CD4-positive, alpha-beta T cell treated with Interferon alpha-2 for 1 hour (primary cell): ENCODE measurements at places on chromosomes 12 and 14.

- DNase-seq: no peak
Observed at GRCh38 chr12:47833591-47834012, 13.9 kb upstream of the HDAC7 start.

DNA sequence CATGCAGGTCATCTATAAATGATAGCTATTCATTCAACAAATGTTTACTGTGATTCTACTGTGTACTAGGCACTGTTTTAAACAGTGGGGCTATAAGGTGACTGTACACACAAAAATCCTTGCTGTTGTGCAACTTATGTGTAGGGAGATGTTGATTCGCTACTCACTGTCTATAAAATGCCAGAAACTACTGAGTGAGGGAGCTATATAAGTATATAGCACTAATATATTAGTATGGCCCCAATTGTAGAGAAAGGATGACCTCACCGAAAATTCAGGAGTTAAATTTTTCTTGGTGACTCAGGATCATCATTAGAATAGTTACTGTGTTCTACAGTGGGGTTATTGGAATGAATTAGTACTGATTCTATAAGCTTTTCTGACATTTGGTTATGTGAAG, 117.4 kb downstream of the TGFB3 start:
- DNase-seq: no peak

DNA sequence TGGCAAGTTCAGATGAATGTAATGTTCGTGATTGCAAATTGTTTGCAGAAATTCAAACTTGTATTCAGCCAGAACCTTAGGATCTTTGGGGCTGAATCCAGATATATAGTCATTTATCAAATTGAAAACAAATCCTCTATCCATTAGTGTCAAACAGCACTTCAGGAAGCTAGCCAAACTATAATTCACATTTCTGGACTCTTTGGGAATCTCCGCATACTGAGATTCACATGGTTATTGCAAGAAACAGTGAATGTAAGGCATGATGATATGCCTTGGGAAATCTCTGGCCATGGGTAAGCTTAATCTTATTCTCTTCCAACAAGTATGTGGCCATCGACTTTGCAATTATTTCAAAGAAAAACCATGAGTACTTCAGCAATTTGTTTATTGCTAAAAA, 98.5 kb downstream of the KLHL28 start:
- no peak for DNase-seq

- DNase-seq: no peak
Observed at GRCh38 chr12:97630875-97631274, 168.3 kb downstream of the RMST start.

DNA sequence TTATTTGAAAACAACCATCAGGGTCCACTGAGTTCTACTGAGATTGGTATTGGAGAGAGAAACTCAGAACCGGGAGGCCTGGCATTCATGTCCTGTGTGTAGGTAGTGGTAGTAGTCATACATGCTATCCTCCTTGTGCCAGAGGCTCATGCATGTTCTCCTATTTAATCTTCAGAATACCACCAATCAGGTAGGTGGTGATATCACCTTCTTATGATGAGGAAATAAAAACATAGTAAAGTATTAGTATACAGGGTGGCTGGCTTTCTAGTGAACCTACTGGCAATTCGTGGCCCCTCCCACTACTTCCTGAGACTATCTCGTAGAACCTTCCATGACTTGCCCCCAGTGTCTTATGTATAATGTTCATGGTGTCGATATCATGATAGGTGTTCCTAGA, 40.5 kb upstream of the EID3 start:
- DNase-seq: no peak

- no peak for DNase-seq
Observed at GRCh38 chr14:76917745-76918255, 91.6 kb downstream of the LRRC74A start.

DNA sequence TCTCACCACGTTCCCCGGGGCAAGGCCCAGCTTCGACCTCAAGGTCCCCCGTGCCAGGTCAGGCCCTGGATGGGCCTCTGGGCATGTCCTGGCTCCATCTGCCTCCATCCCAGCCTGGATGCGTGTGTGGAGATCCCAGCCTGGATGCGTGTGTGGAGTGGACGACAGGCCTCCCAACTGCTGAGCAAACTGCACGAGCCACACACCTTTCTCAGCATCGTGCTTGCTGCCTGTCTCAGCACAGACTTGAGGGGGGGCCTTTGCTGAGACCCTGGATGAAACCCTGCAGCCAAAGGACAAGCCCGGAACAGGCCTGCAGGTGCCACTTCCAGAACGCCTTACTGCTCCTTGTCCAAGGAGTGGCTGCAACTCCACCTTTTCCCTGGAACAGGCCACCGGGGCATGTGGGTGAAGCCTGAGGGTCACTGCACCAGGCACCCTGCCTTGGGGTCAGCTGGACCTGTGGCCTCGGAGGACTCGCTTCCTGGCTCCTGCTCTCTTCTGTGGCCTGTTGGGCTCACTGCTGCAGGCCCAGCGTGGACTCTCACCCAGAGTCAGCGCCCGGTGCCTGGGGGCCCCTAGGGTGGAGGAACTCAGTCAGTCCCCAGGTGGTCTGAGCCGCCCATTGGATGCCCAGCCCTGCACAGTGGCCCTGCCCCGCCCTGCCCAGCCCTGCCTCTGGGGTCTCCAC, 176.0 kb downstream of the KIF26A start:
- DNase-seq: no peak

- no peak for DNase-seq
Observed at GRCh38 chr12:77131977-77132490, 66.7 kb upstream of the E2F7 start.

- DNase-seq: no peak
Observed at GRCh38 chr12:104309446-104309993, 6.0 kb downstream of the EID3 start.

DNA sequence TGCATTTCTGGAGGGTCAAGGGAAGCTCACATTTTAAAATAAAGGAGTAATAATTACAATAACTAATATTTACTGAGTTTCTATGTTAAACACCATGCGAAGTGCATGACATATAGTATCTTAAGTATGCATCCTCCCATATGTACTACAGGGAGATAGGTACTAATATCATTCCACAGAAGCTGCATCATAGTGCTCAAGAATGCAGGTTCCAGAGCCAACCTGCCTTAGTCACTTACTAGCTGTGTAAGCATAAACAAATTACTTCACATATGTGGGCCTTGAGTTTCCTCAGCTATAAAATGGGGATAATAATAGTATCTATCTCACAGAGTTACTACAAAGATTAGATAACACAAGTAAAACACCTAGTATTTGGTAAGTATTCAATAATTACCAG, 18.3 kb downstream of the ARMH4 start:
- no peak for DNase-seq

DNA sequence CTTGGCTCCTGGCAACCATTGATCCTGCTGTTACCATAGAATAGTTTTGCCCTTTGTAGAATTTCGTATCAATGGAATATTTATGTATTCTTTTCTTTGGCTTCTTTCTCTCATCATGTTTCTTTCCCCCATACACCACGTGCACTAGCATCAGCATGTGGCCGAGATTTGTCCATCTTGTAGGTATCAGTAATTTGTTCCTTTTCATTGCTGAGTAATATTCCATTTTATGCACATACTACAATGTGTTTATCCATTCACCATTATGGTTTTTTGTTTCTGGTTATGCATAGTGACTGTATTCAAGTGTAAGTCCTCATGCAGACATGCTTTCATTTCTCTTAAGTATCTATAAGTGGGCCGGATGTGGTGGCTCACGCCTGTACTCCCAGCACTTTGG, 4.5 kb upstream of the ISM2 start:
- DNase-seq: no peak

DNA sequence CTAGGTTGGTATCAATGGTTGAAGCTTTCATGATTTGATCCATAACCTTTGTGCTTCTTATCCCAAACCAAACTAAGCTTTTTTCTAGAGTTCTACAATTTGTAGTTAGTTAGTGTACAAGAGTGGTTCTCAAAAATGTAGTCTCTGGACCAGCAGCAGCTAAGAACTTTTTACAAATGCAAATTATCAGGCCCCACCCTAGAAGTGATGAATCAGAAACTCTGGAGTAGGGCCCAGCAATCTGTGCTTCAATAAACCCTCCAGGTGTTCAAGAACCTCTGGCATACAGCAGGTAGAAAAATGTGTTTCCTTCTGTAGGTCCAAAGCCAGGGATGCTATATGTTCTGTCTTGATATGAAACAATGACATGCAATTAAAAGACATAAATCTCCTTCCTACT, 26.1 kb upstream of the ACTR6 start:
- no peak for DNase-seq

GRCh38 chr14:85471156-85471555, 58.8 kb upstream of the FLRT2 start:
- DNase-seq: no peak

- DNase-seq: no peak
Observed at GRCh38 chr14:67736771-67737170, 35.1 kb downstream of the RDH12 start.

- no peak for DNase-seq
Observed at GRCh38 chr12:65675141-65675621, 149.1 kb upstream of the HMGA2 start.

- DNase-seq: no peak
Observed at GRCh38 chr14:63663428-63664341, 22.0 kb upstream of the WDR89 start.

- no peak for DNase-seq
Observed at GRCh38 chr12:75529316-75529715, 17.9 kb upstream of the KRR1 start.

- no peak for DNase-seq
Observed at GRCh38 chr14:37585101-37585511, 9.9 kb downstream of the FOXA1 start.

GRCh38 chr14:73878436-73878835, 8.2 kb upstream of the ZNF410 start:
- DNase-seq: no peak

- no peak for DNase-seq
Observed at GRCh38 chr14:104966261-104966865, 11.8 kb downstream of the AHNAK2 start.

- DNase-seq: no peak
Observed at GRCh38 chr12:49674318-49674981, 32.8 kb downstream of the FMNL3 start.

DNA sequence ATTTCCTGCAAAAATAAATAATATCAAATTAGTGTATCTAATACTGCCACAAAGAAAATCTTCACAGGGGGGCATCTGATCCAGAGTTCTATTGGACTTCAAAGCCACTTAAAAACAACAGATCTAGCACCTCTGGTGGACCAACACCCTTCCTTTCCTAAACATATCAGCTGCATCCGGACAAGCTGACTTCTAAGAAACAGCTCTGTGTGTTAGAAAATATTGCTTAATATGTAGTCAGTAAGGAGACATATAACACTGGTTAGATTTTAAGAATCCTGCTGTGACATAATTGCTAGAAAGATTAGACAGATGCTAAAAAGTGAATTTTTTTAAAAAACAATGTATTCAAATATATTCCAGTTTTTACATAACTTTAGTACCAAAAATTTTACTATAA, 61.1 kb upstream of the PTPRB start:
- DNase-seq: no peak

DNA sequence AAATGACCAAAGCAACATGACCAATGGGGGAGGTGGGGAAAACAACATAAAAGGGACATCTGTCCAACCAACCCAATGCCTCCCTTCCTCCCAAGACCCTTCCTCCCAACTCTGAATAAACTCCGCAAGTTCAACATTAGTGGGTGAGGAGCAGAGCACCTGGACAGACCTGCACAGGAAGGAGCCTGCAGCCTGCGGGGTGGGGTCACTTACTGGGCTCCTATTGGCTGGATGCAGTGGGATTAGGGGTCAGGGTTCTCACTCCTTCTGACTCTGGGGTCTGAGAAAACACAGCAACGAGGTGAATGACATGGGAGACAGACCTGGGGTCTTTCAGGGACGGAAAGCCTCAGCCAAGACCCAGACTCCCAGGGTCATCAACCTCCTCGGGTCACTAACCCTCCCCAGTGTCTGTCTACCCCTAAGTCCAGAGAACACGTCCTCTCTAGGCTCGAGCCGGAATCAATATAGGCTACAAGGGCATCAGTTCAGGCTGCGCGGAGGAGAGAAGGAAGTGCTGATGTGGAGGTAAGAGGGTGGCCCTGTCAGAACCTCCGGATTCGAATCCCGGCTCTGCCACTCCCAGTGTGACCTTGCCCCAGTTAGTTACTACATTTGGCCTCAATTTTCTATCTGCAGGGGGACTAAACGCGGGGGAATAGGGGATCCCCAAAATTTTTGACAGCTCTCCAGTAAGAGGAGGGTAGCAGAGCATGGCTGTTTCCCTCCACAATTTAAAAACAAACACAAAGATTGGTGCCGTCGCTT, 860 bp downstream of the NDRG2 start:
- DNase-seq: peak; percentile 27

GRCh38 chr14:63878052-63878451, 25.2 kb downstream of the SYNE2 start:
- DNase-seq: no peak

DNA sequence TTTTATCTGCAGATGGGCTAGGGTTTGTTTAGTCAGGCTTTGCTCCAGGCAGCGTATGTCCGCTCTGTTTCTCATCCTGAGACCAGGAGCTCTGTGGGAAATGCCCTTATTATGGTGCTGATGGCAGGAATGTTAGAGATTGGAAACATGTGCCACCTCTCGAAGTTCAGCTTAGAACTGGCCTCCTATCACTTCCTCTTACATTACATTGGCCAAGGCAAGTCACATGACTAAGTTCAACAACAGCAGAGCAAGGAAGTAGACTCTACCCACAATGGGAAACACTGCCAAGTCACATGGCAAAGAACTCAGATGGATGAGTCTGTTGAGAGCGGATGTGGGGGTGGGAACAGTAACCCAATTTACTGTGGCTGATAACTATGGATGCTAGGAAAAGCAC, 161.9 kb upstream of the WSCD2 start:
- DNase-seq: no peak

DNA sequence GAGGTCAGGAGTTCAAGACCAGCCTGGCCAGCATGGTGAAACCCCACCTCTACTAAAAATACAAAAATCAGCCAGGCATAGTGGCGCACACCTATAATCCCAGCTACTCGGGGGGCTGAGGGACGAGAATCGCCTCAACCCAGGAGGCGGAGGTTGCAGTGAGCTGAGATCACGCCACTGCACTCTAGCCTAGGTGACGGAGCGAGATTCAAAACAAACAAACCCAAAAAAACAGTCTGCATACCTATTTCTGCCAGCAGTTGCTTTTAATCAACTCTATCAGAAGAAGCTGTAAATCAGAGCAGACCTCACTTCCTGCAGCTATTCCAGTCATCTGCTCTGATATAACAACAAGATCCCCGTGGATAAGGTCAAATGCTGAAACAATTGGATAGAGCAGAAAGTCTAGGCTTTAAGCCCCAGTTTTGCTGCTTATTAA, 50.5 kb downstream of the LIMA1 start:
- DNase-seq: no peak

GRCh38 chr14:23722675-23723074, 86.5 kb downstream of the DHRS2 start:
- DNase-seq: no peak

DNA sequence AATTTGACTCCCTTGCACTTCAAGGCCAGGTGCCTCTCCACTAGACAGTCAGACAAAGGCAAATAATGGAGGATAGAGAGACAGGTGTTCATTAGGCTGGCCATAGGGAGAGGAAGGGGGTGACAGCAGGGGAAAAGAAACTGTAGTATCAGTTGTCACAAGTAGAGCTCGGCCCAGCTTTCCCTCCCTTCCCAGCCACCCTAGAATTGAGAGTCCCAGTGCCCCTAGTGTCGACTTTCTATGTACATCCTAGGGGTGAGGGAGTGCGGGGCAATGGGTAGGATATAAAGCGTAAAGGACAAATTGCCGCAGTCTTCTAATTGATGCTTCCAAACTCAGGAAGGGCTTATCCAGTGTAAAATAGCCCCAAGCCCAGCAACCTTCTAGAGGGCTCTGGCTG, 39.0 kb downstream of the BAZ2A start:
- DNase-seq: no peak

GRCh38 chr12:63400718-63401117, 249.7 kb upstream of the AVPR1A start:
- no peak for DNase-seq
